ENCODE measurements at places on chromosomes 5 and 9.

GRCh38 chr5:141050622-141051520 lies at the start of gene PCDHB1:
Gene PCDHB1, plus strand, starts transcription at chr5:141051374. Its CDS starts 97 bp downstream, at chr5:141051471.
- no peak for DNase-seq

DNA sequence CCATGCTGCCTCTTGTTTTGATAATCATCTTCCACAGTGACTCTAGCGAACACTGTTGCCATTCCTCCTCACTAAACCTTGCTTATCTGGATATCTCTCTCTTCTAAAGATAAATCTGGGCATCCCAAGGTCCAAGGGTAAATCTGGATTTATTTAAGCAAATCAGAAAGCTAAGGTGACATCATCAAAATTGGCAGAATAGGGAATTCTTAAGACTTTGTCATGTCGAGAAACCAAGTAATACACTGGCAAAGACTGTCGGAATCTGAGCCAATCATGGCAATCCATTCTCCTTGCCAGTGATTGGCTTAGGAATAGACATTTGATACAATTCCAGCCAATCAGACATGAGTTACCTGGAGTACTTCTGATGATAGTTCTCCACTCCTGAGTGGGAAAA lies 362.7 kb upstream of the PTGER4 start:
- DNase-seq, result no peak

GRCh38 chr5:149831492-149831891 lies 101.4 kb downstream of the PPARGC1B start:
- no peak for DNase-seq

DNA sequence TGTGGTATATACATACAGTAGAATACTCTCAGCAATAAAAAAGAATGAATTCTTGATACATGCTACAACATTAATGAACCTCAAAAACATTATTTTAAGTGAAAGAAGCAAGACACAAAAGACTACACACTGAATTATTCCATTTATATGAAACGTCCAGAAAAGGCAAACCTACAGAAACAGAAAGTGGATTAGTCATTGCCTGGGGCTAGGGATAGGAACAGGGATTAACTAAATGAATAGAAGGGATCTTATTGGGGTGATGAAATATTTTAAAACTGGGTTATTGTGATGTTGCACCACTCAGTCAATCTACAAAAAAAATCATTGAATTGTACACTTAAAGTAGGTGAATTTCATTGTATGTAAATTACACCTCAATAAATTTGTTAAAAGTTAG lies 326.7 kb downstream of the PIK3R1 start:
- no peak for DNase-seq

DNA sequence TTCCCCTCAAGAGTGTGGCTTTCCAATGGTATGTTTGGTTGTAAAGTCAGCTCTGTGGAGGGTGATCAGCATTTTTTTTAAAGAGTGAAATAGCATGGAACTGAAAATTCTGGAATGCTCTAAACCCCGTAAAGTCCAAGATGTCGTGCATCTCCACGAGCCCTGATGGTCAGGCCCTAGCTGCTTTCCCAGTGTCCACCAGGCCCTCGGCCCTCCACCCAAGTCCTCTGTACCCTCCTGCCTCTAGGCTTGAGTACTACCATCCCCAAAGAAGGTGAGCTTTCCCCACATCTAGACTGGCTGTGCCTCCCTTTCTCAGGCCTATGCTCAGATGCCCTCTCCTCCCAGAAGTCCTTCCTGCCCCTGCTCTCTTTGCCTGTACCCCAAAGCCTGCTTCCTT lies 280.3 kb downstream of the GADD45G start:
- DNase-seq, result no peak

- no peak for DNase-seq
These were observed 27.4 kb downstream of the BICD2 start for GRCh38 chr9:92737216-92737606.

GRCh38 chr9:13690595-13690994 lies 411.1 kb upstream of the MPDZ start:
- no peak for DNase-seq

All from activated gamma-delta T cell (primary cell).